Pancreas (tissue), 10 donors: ENCODE measurements at places on chromosomes 11 and 22. TPM values are rescaled to one million over a fixed set of nuclear protein-coding genes. Genes with fewer than 3 reads are reported as not detected.

DNA sequence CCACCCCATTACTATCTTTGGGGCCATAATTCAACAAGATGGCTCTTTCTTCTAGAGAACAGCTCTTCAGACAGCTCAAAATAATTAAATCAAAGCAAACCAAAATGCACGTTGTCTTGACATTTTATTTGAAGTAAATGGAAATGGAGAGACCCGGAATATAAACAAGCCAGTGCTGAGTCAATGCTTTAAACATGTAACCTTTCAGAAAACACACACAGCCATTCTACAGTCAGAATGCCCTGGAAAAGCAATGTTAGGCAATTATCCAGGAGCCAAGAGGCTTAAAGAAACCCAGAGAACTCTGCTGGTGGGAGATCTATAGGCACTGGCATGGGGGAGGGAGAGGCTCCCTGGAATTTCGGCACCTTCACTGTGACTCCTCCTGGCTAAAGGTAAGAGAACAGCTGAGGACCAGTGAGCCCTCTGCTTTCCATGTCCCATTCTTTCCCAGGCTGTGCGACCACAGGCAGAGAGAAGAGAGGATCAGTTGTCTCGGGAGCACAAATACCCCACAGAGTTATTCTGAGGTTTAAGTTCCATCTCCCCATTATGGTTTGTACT is 254.0 kb upstream of the CCDC90B start:
- no peak for DNase-seq
- no peaks in the 10 kb centered on the region for H3K36me3 ChIP-seq
- H3K4me3 ChIP-seq: no peak overlapping the region
- H3K27ac ChIP-seq: no peak overlapping the region
- H3K4me1 ChIP-seq: no peaks in the 10 kb centered on the region

DNA sequence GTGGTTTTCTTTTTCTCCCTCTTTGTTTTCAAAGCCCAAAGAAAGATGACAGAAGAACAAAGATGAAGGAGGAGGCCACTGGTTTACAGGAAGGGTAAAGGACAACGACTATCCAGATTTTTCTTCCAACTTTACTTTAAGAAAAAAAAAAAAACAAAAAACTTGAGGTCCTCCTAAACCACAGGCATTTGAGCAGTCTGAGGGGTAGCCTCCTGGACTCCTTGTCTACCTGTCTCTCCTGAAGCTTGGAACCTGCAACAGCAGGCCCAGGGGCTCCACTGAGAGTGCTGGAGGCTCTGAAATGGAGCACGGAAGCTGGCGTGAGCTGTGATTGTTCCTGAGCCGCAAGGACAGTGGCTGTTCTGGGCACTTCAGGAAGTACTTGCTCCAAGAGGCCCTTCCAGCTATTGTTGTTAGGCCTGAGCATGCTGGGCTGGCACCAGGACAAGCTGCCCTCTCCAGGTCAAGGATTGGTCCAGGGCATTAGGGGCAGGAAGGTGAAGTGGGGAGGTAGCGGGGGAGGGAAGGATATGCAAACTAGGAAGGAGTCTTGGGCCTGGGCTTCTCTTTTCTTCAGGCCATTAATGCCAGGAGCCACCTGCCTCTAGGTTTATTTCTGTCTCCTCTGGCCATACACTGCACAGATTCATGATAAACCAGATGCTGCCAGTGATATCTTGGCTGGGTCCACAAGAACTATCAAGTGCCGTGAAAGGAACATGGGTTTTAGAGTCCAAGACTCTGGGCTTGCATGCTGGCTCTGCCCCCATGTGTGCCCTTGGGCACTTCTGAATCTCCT is 147.3 kb downstream of the CCDC34 start:
- no peaks in the 10 kb centered on the region for H3K36me3 ChIP-seq
- H3K27me3 ChIP-seq: no peaks in the 10 kb centered on the region
- H3K4me1 ChIP-seq: peaks cover 36% of the 10 kb centered on the region
- no peak overlapping the region for H3K4me3 ChIP-seq

GRCh38 chr22:50544746-50545253 is 899 bp upstream of the KLHDC7B start:
- no peak overlapping the region for H3K27ac ChIP-seq
- peaks cover 3% of the 10 kb centered on the region for H3K27me3 ChIP-seq
- no peak for DNase-seq
- H3K36me3 ChIP-seq: no peaks in the 10 kb centered on the region

OR8K5 gene
- not detected for total RNA-seq

C11orf21 gene
- 0.14 TPM for total RNA-seq

GAL3ST1 gene
- 6.6 TPM for total RNA-seq
